ENCODE measurements at places on chromosomes 3 and 15.

- no peak for DNase-seq
These were observed 149.9 kb downstream of the FOXP1 start for GRCh38 chr3:71433631-71434030.

DNA sequence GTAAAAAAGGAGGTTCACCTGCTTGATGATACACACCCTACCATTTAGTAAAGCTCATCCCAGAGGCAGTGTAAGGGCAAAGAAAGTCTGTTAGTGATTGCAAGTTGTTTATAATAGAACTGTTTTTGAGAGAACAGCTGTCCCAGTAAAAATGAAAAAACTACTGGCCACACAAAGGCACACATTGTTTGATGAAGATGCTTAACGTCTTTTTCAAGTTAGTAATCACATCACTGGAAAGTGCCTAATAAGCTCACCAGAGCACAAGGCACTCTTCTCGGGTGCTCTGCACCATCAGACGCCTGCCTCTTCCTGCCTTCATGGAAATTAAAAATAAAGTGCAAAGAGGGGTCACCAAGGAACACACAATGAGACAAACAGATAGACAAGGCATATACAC, 186.9 kb downstream of the PDZRN3 start:
- DNase-seq, result no peak

GRCh38 chr3:137062250-137062649, 104.5 kb downstream of the IL20RB start:
- DNase-seq, result no peak

GRCh38 chr3:155327871-155328270, 34.4 kb upstream of the STRIT1 start:
- no peak for DNase-seq

DNA sequence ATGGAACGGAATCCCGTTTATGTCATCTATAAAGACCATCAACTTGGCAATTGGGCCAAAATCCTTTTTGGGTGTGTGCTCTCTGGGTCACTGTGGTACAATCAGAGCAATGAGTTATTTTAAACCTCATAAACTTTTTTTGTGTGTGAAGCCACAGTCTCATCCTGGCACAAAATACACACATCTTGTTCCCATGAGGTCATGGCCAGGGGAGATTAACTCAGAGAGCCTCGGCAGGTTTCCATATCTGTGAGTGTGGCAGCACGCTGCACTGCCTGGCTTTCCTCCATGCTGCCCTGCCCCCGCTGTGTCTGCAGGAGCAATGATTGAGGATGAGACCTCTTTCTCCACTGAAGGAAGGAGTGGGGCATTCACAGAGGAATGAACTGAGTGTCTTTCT, 54.0 kb upstream of the DLG1 start:
- no peak for DNase-seq

GRCh38 chr15:99580076-99580475, 14.3 kb downstream of the MEF2A start:
- no peak for DNase-seq

DNA sequence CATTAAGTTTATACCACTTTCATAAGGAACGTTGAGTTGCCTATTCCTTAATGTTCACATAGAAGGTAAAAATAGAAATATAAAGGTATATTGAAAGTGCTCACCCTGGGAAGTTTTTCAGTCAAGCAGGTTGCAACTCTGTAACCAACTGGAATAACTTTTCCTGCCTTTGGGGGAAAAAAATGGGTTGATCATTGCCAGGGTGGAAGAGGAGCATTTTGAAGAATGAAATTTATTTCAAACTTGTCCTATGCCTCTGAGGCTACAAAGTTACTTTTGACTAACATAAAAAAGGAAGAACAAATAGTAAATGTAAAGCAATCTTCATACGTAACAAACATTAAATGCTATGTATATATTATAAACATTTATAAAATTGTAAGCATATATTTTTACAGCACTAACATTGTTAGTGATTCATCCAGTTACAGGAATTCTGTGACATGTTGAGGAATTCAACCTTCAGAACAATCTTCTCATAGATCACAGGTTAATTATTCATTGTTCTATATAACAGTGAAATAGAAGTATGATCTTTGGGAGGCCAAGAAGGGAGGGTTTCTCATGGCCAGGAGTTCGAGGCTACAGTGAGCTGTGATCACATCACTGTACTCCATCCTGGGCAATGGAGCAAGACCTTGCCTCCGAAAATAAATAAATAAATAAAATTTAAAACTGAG, 13.5 kb downstream of the EFHB start:
- no peak for DNase-seq

DNA sequence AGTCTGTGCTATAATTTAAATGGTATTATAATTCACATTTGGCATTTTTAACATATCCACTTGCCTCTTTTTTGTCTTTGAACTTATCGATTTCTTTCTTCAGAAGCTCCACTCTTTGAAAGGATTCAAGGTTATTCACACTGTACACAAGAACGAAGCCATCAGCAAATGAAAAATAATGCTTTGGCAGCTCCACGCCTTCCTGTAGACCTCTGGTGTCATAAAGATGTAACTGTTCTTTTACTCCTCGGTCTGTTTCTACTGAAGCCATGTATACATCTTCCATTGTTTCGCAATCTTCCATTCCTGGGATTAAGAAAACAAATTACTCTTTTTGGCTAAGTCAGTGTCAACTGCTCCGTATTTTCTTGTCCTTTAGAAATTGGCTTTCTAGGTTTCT, 16.0 kb downstream of the NKIRAS1 start:
- no peak for DNase-seq

DNA sequence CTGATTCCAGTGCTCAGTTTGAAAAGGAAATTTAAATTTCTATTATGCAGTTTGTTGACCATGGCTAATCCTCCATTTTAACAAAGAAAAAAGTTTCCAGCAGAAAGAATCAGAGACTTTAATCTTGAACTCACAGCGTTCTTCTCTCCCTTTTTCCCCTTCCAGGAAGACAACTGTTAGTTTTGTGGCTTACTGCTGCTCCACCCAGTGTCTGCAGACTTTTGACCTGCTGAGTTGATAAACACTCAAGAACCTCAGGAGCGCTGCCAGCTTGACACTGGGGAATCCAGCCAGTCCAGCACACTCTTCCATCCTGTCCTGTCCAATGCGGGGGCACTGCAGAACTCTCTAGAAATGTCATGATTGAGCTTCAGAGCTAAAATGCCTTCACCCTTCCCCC, 134.6 kb downstream of the LRRC28 start:
- DNase-seq, result no peak

DNA sequence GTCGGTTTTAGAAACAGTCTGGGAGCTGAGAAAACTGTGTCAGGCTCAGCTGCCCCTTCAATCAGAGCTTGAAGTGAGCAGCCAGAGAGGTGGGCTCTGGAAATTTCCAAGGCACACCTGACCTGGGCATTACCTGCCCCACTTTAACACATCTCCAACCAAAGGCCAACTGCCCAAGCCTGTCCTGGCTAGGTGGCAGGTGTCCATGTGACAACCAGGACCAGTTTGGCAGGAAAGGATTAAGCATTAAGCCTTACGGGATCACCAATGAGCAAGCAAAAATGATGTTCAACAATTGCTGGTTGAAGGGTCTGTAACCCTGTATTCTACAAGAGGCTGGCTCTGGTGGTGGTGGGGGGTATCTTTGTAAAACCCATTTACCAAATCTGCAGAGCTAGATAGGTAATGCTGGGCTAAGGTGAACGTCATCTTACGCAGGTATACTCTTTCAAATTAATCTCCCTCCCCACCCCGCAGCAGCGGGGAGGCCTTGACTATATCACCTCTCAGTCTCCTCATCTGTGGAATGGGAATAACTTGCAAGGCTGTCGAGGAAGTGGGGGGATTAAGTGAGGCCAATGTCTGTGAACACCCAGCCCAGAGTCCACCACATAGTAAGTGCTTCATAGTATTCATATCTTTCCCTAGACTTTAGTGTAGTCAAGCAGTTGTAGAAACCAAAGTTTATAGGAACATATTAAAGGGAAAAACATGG, 183.2 kb downstream of the MEGF11 start:
- no peak for DNase-seq

- no peak for DNase-seq
These were observed 114.0 kb downstream of the PEAK1 start for GRCh38 chr15:77305953-77306352.

DNA sequence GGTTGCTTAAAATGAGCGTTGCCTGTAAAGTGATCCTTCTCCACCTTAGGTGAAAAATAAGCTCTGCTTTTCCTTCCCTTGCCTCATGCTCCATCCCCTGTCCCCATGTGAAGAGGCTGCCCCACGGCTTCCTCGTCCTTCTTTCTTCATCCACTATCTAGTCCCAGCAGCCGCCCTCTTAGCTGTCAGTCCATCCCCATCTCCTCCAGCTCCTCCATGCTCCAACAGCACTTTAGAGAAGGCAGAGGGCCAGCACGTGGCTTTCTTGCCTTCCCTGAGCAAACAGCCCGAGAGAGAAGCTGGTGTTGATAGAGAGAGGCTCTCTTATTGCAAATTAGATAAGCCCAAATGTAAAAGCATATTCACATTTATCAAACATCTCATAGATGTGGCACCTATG, 9.0 kb upstream of the TMEM41A start:
- DNase-seq, result no peak

DNA sequence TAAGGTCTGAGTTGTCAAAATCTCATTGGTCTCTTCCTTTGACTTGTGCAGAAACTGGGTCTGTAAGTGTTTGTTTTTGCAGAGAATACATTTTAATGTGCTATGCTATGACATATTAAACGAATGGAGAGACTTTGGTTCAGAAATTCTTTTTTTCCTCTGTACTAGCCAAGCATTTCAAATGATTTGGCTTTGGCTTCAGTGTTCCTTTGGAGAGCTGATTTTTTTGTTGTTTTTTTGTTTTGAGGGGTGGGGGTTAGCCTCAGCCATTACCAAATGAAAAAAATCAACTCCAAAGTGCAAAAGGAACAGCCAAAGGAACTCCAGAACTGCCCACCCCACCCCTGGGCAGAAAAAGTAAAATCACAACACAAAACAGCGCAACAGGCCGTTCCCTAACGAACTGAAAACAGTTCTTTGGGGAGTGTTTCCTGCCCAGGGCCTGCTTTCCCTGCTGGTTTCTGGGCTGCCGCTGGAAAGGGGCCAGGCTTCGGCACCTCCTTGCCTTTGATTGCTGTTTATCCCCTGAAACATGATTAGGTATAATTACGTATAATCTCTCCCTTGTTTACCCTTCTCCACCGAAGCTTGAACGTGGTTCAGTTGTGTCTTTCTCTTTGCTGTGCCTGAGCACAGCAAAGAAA, 57.6 kb upstream of the NEO1 start:
- no peak for DNase-seq

DNA sequence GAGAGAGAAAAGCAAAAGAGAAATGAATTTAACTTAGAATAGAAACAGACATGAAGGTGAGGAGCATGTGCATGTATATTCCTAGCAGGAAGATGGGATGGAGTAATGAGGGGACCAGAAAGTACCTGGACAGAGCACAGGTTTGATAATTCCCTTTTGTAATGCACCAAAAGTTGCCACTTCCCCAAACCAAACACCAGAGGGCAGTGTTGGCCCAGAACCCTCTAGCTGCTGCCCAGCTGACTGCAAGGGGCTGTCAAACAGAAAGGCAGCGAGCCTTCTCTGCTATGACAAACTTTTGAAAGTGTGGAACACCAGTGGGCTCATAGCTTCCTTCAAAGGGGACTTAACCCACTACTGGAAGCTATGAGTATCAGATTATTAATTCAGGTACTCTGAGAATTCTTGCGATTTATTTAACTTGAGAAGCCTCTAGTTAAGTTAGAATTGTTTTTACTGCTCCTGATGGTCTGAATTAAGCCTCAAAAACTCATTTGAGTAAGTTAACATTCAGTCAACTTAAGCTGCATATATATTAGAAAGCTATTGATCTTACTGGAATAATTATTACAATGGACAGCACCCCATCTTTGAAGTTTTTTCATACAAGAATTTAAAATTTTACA, 234.9 kb downstream of the NEK10 start:
- DNase-seq, result peak; percentile 39

- no peak for DNase-seq
These were observed 94.9 kb downstream of the MEX3B start for GRCh38 chr15:81950841-81951414.

DNA sequence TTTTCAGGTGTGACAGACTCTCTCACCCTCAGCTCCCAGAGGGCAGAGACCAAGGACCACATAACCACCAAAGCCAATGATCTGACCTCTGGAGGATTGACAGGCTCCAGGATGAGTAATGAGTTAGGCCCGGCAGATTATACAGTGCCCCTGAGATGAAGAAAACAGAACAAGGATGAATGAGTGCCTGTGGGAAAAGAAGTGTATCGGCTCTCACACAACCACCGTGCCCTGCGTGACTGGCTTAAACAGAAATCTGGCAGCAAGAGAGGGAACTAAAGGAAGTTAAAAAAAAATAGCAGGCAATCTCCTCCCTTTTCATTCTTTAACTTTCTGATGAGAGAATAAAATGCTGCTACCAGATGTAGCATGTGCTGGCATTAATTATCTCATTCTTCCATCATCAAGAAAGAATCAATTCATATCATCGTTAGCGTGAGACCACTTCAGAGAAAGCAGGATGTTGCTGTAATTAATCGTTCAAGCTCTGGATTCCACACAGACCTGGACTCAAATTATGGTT, 227.5 kb upstream of the COL8A1 start:
- DNase-seq, result no peak

GRCh38 chr15:43402255-43402654, 31.4 kb downstream of the TUBGCP4 start:
- no peak for DNase-seq

DNA sequence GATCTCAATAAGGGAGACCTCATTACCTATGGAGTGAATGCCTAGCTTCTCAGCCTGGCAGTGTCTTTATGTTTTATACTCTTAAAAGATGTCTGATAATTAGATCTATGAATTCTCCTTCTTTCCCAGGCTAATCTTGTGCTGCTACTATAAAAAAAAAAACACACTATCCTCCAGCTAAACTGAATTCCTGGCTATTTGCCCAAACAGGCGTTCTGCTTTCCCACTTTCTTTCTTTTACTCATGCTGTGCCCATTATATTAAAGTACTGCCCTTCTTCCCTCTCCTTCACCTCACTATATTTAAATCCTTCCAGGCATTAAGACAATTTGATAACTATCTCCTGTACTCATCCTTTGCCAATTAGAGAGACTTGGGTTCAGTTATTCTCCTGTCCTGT, 1134.9 kb downstream of the ROBO2 start:
- no peak for DNase-seq

GRCh38 chr3:167895684-167896083, 160.2 kb downstream of the SERPINI1 start:
- DNase-seq, result no peak

DNA sequence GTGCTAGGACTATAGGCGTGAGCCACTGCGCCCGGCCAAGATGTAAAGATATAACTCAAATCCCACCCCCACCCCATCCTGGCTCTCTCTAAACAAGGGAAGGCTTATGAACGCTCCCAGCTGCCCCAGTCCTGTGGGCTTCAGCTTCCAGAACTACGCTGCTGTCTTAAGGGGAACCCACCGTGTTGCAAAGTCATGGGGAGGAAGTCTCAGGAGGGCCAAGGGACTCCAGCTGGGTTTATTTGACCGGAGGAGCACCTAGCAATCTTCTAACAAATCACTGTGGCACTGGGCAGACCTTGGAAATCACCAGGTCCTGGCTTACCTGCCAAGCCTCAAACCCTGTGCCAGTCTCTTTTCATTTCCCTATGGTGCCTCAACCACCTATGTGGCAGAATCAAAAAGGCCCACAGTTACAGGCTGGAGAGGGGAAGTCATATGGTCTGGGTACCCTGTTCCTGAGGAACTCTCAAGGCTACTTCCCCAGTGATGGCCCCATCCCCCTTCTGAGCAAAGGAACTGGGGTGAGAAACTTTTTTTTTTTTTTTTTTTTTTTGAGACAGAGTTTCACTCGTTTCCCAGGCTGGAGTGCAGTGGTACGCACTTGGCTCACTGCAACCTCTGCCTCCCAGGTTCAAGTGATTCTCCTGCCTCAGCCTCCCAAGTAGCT, 83.4 kb downstream of the RBPMS2 start:
- no peak for DNase-seq

GRCh38 chr15:65595960-65596359, 15.0 kb downstream of the INTS14 start:
- DNase-seq, result no peak
